Large intestine (tissue), 12 donors: ENCODE measurements at places on chromosomes 1 and 21.

DNA sequence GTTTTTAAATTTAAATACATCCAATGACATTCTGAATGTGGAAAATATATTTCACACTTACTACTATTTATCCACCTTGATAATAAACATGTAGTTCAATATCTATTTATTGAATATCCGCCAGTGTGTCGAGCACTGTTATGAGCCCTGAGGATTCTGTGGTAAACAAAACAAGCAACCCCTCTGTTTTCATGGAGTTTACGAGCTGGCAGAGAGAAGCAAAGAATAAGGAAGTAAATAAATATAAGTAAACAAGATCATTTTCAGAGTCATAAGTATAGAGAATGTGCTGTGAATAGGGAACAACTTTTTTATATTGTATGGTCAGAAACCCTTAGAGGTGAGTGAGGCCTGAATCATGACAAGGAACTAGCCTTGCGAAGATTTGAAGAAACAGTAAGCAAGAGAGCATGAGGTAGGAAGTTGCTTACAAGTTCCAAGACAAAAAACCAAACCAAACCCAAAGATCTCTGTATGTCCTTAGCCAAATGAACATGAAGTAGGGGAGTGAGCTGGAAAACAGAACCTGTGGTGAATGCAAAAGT lies 6.4 kb upstream of the SERBP1 start:
- no peak overlapping the region for H3K27ac ChIP-seq
- no peak for DNase-seq
- H3K36me3 ChIP-seq, result no peaks in the 10 kb centered on the region
- H3K27me3 ChIP-seq, result no peaks in the 10 kb centered on the region

- no peaks in the 10 kb centered on the region for H3K27me3 ChIP-seq
- peak overlapping the region; percentile 89 for H3K4me3 ChIP-seq
- DNase-seq, result no peak
- H3K4me1 ChIP-seq, result peaks cover 4% of the 10 kb centered on the region
Measured at GRCh38 chr1:156591181-156591431, 470 bp upstream of the NAXE start.

GRCh38 chr1:33119532-33120217 lies 38.7 kb downstream of the AZIN2 start:
- no peak overlapping the region for H3K27ac ChIP-seq
- H3K4me3 ChIP-seq, result no peak overlapping the region
- no peaks in the 10 kb centered on the region for H3K36me3 ChIP-seq

- no peaks in the 10 kb centered on the region for H3K36me3 ChIP-seq
- H3K27ac ChIP-seq, result no peak overlapping the region
- H3K4me1 ChIP-seq, result no peaks in the 10 kb centered on the region
- H3K27me3 ChIP-seq, result no peaks in the 10 kb centered on the region
- no peak overlapping the region for H3K4me3 ChIP-seq
Measured at GRCh38 chr1:46822248-46822826, 23.5 kb downstream of the CYP4B1 start.

DNA sequence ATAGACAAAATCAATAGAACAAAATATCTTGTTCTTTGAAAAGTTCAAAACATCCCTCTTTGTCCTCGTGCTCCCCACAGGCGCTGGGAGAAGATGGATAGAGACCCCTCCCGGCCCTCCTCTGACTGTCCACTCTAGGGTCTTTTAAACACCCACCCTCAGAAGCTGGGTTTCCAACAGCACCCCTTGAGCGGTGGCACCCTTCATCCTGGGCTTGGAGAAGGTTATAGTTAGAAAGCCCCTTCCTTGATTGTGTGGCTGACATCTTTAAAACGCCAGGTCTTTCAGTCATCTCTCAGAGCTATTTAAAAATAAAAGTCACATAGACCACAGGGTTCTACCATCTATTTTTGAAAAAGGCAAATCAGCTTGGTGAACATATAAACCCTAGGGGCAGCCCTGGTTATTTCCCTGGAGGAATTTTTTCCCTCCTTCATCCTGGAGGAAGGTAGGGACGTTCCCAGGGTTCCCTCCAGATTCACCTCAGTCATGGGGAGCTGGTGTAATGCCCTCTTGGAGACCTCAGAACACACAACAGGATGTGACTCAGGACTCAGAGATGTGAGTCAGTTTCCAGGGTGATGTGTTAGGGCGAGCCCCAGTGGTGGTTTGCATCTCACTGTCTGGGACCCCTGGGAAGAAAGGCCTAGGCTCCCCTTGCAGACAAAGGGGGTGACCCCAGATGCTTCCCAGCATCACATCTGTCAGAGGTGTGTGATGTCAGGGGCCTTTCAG lies 138.5 kb downstream of the CLIC6 start:
- peaks cover 21% of the 10 kb centered on the region for H3K4me1 ChIP-seq
- H3K27me3 ChIP-seq, result no peaks in the 10 kb centered on the region
- H3K36me3 ChIP-seq, result peaks cover 5% of the 10 kb centered on the region
- H3K4me3 ChIP-seq, result no peak overlapping the region

DNA sequence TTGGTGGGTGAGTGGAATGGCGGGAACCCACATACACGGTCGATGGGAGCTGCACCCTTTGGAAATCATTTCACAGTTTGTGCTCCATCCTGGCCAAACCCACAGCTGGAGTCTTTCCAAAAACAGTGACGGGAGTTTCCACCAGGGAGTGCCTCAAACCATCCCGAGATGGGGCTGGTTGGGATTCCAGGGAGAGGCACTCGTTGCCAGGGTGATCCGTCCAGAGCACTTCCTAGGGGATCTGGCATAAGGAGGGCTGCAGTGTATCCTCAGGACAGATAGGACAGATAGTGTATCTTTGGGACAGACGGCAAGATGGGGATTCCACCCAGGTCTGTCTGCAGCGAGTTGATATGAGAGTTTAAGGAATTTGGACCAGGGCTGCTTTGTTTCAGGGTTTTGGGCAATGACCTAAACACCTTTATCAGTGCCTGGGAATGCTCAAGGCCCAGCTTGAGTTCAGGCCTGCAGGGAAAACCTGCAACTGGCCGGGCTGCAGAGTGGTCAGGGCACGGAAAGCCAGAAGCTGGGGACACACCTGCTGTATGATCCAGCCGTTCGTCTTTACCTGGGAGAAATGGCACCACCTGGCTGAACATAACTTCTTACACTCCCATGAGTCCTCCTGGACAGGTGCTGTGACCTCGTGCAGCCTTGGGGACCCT lies 3.4 kb upstream of the POFUT2 start:
- no peak overlapping the region for H3K4me3 ChIP-seq
- no peak overlapping the region for H3K27ac ChIP-seq
- H3K27me3 ChIP-seq, result no peaks in the 10 kb centered on the region
- peaks cover 48% of the 10 kb centered on the region for H3K4me1 ChIP-seq

DNA sequence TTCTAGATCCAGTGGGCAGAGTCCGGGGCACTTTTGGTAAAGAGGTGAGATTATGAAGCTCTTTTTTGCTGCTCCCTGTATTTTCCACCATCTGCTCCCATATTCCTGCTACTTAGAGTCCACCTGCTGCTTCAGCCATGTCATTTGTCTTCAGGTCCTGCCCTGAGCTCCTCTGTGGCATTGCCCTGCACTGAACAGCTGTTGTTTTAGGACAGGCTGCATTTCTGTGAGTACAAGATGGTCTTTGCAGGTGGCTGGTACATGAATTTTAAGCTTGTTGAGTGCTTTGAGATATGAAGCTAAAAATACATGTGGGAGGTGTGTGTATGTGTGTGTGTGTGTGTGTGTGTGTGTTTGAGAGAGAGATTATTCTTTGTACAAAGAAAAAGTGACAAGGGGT lies 21.9 kb downstream of the MT1HL1 start:
- no peaks in the 10 kb centered on the region for H3K27me3 ChIP-seq
- no peak for DNase-seq
- no peaks in the 10 kb centered on the region for H3K36me3 ChIP-seq
- H3K4me3 ChIP-seq, result no peak overlapping the region

DNA sequence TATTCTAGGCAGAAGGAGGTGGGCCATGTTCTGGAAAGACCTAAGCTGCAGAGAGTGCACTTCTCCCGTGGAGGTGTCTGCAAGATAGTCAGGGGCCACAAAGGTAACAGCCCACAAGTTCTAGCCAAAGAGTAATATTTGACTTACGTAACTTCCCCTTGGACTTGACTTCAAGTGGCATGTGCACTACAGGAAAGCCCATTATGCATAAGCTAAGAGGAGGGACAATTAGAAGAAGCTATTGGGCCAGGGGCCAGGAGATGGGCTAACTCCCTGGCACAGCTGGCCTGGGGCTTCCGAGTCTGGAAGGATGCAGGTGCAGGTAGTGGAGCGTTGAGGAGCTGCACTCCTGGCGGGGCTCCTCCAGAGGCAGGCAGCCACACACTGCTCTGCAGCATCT lies 58.3 kb downstream of the ERG start:
- H3K36me3 ChIP-seq, result no peaks in the 10 kb centered on the region
- no peaks in the 10 kb centered on the region for H3K27me3 ChIP-seq
- no peak for DNase-seq

- no peaks in the 10 kb centered on the region for H3K4me1 ChIP-seq
- H3K4me3 ChIP-seq, result no peak overlapping the region
- H3K36me3 ChIP-seq, result no peaks in the 10 kb centered on the region
- no peak for DNase-seq
- no peaks in the 10 kb centered on the region for H3K27me3 ChIP-seq
Measured at GRCh38 chr1:55053265-55053954, 14.1 kb downstream of the PCSK9 start.

GRCh38 chr1:26218906-26219494 lies 15.0 kb upstream of the CEP85 start:
- DNase-seq, result no peak
- H3K27me3 ChIP-seq, result peaks cover 2% of the 10 kb centered on the region
- no peak overlapping the region for H3K27ac ChIP-seq
- H3K36me3 ChIP-seq, result no peaks in the 10 kb centered on the region
- no peaks in the 10 kb centered on the region for H3K4me1 ChIP-seq

GRCh38 chr1:36784147-36784859 lies 250.0 kb downstream of the GRIK3 start:
- H3K27ac ChIP-seq, result no peak overlapping the region
- no peak overlapping the region for H3K4me3 ChIP-seq
- peaks cover 3% of the 10 kb centered on the region for H3K4me1 ChIP-seq
- no peak for DNase-seq

DNA sequence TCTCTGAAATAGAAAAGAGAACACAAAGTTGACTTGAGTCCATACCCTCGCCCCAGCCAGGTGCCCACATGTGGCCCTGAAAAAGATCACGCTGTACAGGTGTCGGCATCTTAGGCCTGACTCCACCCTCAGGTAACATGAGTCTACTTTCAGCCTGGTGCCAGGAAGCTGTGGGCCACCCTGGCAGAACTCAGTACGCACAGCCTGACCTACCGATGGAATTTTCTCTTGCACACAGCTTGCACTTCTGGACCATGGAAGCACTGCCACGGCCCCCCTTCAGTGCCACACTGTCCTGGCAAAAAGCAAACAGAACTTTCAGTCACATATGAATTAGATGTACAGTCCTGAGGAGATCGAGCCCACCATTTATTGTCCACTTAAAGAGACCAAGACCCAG lies 2.2 kb downstream of the CZIB start:
- peaks cover 33% of the 10 kb centered on the region for H3K36me3 ChIP-seq
- no peak overlapping the region for H3K4me3 ChIP-seq
- no peak for DNase-seq
- H3K27ac ChIP-seq, result no peak overlapping the region
- H3K4me1 ChIP-seq, result peaks cover 29% of the 10 kb centered on the region

DNA sequence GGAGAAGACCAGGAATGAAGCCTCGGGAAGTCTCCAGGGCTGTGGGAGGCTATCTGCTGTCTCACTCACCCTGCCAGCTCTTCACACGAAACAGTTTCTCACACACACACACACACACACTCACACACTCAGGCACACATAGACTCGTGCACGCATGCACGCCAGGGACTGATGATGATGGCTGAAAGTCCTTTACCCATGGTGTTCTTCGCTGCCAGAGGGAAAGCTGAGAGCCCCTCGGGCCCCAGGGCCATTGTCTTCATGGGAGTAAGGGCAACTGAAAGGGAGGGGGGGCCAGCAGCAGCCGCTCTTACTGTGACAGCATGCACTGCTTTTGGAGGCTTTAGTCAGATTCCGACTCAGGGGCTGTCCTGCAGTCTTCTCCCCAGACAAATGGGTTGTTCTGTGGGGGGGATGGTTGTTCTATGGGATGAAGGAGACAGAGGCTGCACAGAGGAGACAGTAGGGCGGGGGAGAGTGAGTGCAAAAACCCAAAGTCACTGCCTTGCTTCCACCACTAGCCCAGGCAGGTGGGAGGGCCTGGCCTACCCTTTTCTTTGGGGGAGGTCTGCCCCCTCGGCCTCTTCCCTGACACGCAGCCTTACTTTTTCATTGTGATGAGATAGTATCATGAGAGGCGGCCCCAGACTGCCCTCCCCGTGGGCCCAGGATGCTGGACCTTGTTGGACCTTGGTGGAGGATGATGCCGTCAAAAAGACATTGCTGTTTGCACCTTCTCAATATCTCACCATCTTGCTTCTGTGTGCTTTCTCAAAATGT lies 29.0 kb downstream of the STUM start:
- no peaks in the 10 kb centered on the region for H3K36me3 ChIP-seq
- H3K4me1 ChIP-seq, result no peaks in the 10 kb centered on the region
- DNase-seq, result no peak
- H3K27ac ChIP-seq, result no peak overlapping the region
- H3K27me3 ChIP-seq, result no peaks in the 10 kb centered on the region

- H3K4me3 ChIP-seq, result no peak overlapping the region
- no peak overlapping the region for H3K27ac ChIP-seq
- H3K36me3 ChIP-seq, result no peaks in the 10 kb centered on the region
Measured at GRCh38 chr1:114086601-114087368, 66.9 kb downstream of the SYT6 start.

- no peak for DNase-seq
- H3K36me3 ChIP-seq, result no peaks in the 10 kb centered on the region
- H3K27me3 ChIP-seq, result no peaks in the 10 kb centered on the region
- no peaks in the 10 kb centered on the region for H3K4me1 ChIP-seq
- no peak overlapping the region for H3K4me3 ChIP-seq
Measured at GRCh38 chr1:37161171-37161570, 126.9 kb upstream of the GRIK3 start.

DNA sequence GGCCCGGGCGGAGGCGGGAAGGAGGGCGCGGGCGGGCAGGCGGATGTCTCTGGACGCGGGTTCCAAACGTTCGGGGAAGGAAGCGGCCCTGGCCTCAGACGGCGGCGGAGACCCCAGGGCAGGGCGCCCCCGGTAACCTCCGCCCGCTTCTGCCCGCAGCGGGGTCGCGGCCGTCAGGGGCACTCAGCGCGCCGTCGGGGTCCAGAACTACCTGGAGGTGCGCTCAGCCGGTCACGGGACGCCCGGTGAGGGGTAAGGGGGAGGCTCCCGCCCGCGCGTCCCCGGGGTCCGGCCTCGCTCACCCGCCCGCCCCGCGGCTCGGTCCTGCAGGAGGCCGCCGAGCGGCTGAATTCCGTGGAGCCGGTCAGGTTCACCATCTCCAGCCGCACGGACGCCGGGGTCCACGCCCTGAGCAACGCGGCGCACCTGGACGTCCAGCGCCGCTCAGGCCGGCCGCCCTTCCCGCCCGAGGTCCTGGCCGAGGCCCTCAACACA lies 406 bp downstream of the PUSL1 start:
- H3K27ac ChIP-seq, result peak overlapping the region; percentile 73
- DNase-seq, result no peak

GRCh38 chr1:12475530-12475934 lies 142.5 kb downstream of the DHRS3 start:
- H3K27me3 ChIP-seq, result no peaks in the 10 kb centered on the region
- H3K36me3 ChIP-seq, result no peaks in the 10 kb centered on the region
- H3K4me3 ChIP-seq, result no peak overlapping the region
- H3K4me1 ChIP-seq, result peaks cover 83% of the 10 kb centered on the region

- DNase-seq, result no peak
- H3K36me3 ChIP-seq, result no peaks in the 10 kb centered on the region
- no peaks in the 10 kb centered on the region for H3K4me1 ChIP-seq
- H3K27me3 ChIP-seq, result no peaks in the 10 kb centered on the region
- H3K4me3 ChIP-seq, result no peak overlapping the region
Measured at GRCh38 chr1:110687250-110687649, 12.5 kb upstream of the KCNA3 start.

- no peak overlapping the region for H3K4me3 ChIP-seq
- H3K27ac ChIP-seq, result no peak overlapping the region
Measured at GRCh38 chr21:27419153-27419552, 452.3 kb upstream of the ADAMTS5 start.
